ENCODE measurements at places on chromosomes 1 and 21.

DNA sequence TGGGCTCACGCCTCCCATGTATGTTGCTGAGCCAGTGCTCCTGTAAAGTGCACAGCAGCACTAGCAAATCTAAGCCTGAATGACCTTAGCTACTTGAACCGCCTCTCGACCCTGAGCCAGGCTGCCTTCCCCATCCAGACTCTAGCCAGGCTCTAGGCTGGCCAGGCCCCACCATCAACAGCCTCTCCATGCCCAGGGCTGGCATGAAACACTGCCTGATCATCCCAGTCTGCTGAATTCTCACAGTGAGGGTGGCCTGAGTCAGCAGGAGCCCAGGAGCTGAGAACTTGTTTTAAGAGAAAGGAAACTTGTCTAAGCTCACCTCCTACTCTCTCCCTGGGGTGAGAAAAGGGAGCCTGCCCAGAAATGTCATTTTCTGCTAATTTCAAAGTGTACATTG, 733.3 kb downstream of the PTPRU start:
- no peak for DNase-seq

DNA sequence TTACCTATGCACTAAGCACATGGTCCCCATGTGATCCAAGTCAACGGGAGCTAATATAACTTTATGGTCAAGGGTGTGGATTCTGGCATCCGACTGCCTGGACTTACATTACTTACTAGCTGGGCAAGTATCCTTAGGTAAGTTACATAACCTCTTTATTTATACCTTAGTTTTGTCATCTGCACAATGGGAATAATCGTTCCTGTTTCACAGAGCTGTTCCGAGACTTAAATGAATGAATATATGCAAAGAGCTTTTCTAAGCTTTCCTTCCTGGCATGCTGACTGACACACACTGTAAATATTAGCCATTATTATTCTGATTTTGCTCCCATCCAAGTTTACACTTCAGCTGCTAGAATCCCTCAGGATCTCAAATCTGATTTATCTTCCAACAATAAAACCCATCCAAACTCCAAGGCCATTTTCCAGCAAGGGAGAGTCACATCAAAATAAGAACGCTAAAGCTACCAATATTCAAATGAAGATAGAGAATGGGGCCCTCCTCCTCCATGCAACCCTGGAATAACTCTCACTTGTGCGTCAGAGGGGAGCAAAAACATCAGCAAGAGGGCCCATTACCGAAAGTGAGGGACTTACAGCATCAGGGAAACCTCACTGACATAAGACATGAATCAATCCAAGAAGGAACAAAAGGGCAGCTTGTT, 115.6 kb upstream of the KAZN start:
- no peak for DNase-seq

- DNase-seq, result no peak
These were observed 52.6 kb downstream of the CD247 start for GRCh38 chr1:167465743-167466142.

DNA sequence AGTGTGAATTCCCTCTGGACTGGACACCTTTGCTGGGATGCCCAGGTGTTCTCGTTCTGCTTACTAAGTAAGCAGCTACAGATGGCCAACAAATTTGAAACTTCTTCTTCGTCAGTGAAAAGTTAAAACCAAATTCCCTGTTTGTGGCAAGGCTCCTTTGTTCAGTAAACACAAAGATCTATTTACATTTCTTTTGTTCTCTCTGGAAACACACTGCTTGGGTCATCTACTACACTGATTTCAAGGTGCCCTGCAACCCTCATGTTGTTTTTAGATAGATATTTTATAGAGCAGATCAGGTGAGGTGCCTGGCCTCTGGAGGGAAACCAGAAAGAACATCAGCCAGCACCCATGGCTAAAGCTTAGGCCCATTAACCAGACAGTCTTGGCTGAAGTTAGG, 157.2 kb upstream of the UBE2U start:
- DNase-seq, result no peak

- DNase-seq, result no peak
These were observed 222.1 kb upstream of the SNX7 start for GRCh38 chr1:98439471-98439870.
